ENCODE measurements at places on chromosomes 16 and 17.

GRCh38 chr16:29114574-29114973 lies 129.7 kb downstream of the LAT start:
- no peak for DNase-seq

- DNase-seq = no peak
Measured at GRCh38 chr16:7218936-7219335, 113.7 kb upstream of the RBFOX1 start.

- DNase-seq = no peak
Measured at GRCh38 chr16:3889059-3889458, 8.5 kb upstream of the CREBBP start.

DNA sequence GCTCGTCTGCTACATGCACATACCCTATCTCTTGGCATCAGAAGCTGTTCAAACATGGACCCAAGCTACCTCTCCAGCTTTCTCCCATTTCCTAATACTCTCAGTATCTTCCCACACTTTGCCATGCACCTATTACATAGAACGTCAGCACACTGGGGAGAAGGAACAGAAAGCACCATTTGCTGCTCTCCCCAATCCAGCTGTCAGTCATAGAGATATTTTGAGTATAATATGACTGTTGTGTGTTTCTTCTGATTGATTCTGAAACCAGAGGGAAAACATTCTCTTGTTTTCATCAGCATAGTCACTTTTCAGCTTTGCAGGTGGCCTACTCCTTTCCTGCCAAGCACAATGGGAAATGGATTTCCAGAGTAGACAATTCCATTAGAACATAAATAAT lies 107.1 kb downstream of the ADAMTS18 start:
- no peak for DNase-seq

DNA sequence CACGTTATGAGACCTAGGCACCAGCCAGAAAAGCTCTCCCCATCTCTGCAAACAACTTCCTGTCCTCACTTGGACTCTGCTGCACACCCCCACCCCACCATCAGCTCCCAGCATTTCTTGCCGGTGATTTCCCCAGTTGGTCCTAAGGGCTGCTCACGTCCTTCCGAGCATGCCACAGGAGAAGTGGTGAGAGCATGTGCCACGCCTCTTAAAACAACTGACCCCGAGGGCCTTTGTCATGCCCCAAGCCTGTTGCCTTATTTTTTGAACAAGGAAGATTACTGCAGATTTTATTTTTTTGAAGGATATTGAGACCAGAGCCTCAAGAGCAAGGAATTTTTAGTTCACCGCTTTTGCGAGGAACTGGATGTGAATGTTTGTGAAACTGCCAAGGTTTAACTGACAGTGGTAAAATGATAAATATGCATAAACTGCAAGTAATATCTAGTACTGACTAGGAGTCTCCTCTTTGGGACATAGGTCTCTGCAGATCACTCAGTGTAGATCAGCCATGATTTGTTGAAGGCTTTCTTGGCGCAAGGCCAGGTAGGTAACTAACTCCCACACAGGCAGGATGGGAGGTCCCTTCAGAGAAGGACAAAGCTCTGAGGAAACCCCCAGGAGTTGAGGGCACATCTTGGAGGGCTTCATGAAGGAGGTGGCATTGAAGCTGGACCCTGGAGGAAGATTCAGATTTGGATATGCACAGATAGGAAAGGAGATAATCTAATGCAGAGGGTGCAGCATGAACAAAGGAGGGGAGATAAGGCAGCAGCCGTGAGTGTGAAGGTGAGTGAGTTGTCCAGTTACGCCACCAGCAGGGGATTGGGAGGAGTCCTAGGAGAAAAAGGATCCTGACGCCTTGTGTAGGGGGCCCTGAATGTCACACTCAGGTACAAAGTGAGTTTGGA lies 44.7 kb downstream of the TMEM132E start:
- DNase-seq = no peak

Data from vagina (tissue), 2 donors.